Right lobe of liver (tissue), 6 donors: ENCODE measurements at places on chromosomes 6 and 20. TPM values are rescaled to one million over a fixed set of nuclear protein-coding genes. Genes with fewer than 3 reads are reported as not detected.

- H3K4me1 ChIP-seq = no peaks in the 10 kb centered on the region
- H3K27me3 ChIP-seq = no peaks in the 10 kb centered on the region
- no peak for DNase-seq
- H3K36me3 ChIP-seq = no peaks in the 10 kb centered on the region
- H3K4me3 ChIP-seq = no peak overlapping the region
Measured at GRCh38 chr6:159941286-159942113, 27.4 kb upstream of the IGF2R start.

SLC17A3 gene
- 9.5 TPM for total RNA-seq

- no peak for DNase-seq
- no peak overlapping the region for H3K27ac ChIP-seq
- no peaks in the 10 kb centered on the region for H3K4me1 ChIP-seq
- no peaks in the 10 kb centered on the region for H3K27me3 ChIP-seq
- no peak overlapping the region for H3K4me3 ChIP-seq
- H3K36me3 ChIP-seq = no peaks in the 10 kb centered on the region
Measured at GRCh38 chr6:8865451-8865850, 430.1 kb upstream of the SLC35B3 start.

CGAS gene
- total RNA-seq = 0.98 TPM

MEP1A gene
- total RNA-seq = not detected

- H3K4me1 ChIP-seq = no peaks in the 10 kb centered on the region
- no peaks in the 10 kb centered on the region for H3K36me3 ChIP-seq
- DNase-seq = no peak
Measured at GRCh38 chr6:142238881-142239280, 62.9 kb upstream of the ADGRG6 start.

SIRPD gene
- total RNA-seq = not detected

PDE10A gene
- total RNA-seq = 0.48 TPM

- no peak overlapping the region for H3K27ac ChIP-seq
- no peaks in the 10 kb centered on the region for H3K27me3 ChIP-seq
- no peaks in the 10 kb centered on the region for H3K36me3 ChIP-seq
Measured at GRCh38 chr20:59359906-59360725, 59.7 kb downstream of the EDN3 start.

- no peak overlapping the region for H3K27ac ChIP-seq
- H3K36me3 ChIP-seq = no peaks in the 10 kb centered on the region
- no peaks in the 10 kb centered on the region for H3K27me3 ChIP-seq
Measured at GRCh38 chr6:87150406-87150805, 5.0 kb upstream of the ZNF292 start.

ZNF184 gene
- 1.7 TPM for total RNA-seq

HFE gene
- 20.7 TPM for total RNA-seq

ULBP1 gene
- total RNA-seq = 0.07 TPM

ZNF831 gene
- total RNA-seq = 0.04 TPM

DNA sequence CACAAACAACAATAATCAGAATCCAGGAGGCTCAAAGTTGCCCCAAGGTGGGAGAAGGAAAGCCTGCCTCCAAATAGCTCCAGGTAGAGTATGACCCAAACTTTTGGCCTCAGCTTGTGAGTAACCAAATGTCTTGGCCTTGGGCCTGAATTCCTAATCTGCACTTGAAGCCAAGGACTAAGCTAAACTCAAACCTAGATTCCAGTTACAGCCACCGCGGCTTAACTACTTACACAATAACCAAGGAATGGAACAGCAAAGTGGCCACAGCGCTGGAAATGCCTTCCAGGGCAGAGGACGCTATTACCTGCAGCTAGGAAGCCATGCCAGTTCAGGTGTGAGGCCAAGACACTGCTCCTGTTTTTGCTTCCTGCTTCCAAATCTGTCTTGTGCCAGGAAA lies 4.6 kb downstream of the NINL start:
- no peaks in the 10 kb centered on the region for H3K27me3 ChIP-seq
- no peaks in the 10 kb centered on the region for H3K4me1 ChIP-seq
- H3K4me3 ChIP-seq = no peak overlapping the region
- DNase-seq = no peak
- H3K36me3 ChIP-seq = no peaks in the 10 kb centered on the region
- no peak overlapping the region for H3K27ac ChIP-seq

DNA sequence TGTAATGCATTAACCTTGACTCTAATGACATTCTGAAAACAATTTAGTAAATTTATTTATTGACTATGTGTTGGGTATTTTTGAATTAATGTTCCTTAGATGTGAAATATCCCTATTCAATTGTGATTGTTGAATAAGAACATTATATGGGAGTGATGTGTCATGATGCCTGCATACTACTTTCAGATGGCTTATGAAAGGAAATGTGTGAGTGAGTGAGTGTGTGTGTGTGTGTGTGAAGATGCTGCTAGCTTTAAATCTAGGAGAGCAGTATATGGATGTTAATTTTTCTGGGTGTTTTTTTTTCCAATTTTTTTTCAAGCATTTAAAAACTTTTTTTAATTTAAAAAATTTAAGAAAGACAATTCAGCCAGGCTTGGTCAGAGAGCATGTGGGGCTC lies 32.5 kb upstream of the NT5E start:
- no peak overlapping the region for H3K27ac ChIP-seq
- no peaks in the 10 kb centered on the region for H3K27me3 ChIP-seq
- no peaks in the 10 kb centered on the region for H3K4me1 ChIP-seq
- no peaks in the 10 kb centered on the region for H3K36me3 ChIP-seq
- DNase-seq = no peak

GRCh38 chr6:130765181-130765727 lies 62.0 kb upstream of the SMLR1 start:
- H3K27ac ChIP-seq = no peak overlapping the region
- no peak for DNase-seq
- no peak overlapping the region for H3K4me3 ChIP-seq

- no peak overlapping the region for H3K27ac ChIP-seq
- no peaks in the 10 kb centered on the region for H3K36me3 ChIP-seq
- peak; percentile 37 for DNase-seq
- H3K4me3 ChIP-seq = no peak overlapping the region
Measured at GRCh38 chr20:63314015-63314471, 21.1 kb downstream of the COL20A1 start.

GRCh38 chr20:13029687-13030375 lies 21.1 kb downstream of the SPTLC3 start:
- H3K27me3 ChIP-seq = no peaks in the 10 kb centered on the region
- no peaks in the 10 kb centered on the region for H3K36me3 ChIP-seq
- no peak for DNase-seq

GRCh38 chr6:51936531-51937290 lies 150.7 kb downstream of the PKHD1 start:
- DNase-seq = no peak
- H3K27ac ChIP-seq = no peak overlapping the region
- no peaks in the 10 kb centered on the region for H3K27me3 ChIP-seq
- H3K4me3 ChIP-seq = no peak overlapping the region

DNA sequence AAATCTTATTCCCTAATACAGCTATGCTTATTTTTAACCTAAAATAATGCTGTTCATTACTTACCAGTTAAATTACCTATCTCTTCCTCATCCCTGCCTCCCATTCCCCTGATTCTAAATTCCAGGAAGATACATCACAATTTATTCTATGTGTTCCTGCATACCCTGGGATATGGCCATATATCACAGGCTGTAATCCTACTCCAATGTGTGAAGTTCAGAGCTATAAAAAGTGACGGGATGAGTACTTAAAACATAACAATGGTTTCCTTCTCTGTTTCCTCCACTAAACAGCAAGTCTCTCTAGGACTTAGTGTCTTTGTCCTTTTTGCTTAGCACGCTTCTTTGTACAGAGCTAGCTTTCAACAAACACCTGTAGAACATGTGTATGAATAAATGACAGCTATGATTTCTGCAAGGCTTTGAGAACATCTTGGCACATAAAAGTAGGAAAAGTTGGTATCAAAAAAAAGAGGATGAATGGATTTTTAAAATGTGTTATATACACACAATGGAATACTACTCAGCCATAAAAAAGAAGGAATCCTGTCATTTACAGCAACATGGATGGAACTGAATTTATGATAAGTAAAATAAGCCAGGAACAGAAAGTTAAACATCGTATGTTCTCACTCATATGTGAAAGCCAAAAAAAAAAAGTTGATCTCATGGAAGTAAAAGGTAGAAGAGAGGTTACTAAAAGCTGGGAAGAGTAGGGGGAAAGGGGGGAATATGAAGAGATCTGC lies 45.8 kb downstream of the SESN1 start:
- H3K27ac ChIP-seq = no peak overlapping the region
- no peaks in the 10 kb centered on the region for H3K36me3 ChIP-seq
- H3K27me3 ChIP-seq = no peaks in the 10 kb centered on the region
- H3K4me3 ChIP-seq = no peak overlapping the region
- no peak for DNase-seq
- H3K4me1 ChIP-seq = no peaks in the 10 kb centered on the region

GRCh38 chr20:59217173-59217572 lies 53.6 kb downstream of the ZNF831 start:
- no peaks in the 10 kb centered on the region for H3K36me3 ChIP-seq
- H3K27me3 ChIP-seq = peaks cover 10% of the 10 kb centered on the region
- no peak overlapping the region for H3K4me3 ChIP-seq
- no peak for DNase-seq

DNA sequence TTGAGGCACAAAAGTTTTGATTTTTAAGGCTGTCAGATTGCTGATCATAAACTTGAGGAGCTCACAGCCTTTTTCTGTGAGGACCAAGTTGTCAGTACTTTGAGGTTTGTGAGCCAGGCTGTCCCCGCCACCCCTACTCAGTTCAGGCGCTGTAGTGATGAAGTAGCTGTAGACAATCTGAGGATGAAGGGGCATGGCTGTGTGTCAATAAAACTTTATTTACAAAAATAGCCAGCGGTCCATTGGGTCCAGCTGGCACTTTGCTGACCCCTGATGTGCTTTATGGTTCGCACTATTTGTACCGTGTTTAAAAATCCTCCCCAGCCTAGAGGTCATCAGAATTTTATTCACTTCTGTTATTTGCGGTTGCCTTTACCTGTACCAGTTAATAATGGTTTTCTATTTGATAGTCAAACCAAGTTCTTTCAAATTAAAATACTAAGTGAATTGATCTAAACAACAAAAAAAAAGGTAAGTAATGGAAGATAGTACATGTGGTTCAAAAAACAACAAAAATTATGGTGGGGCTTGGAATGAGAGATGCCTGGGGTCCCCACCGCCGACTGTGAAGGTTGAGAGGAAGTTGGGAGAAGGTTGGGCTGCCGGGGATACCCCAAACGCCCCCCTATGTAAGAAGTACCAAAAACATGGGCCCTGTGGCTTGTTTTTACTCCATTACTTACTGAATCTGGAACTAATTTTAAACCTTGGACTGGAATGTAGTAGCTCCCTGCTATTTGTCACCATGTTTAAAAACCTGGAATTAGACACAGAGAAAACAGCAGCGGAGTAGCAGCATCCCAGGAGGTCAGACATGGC lies 123.6 kb downstream of the SYCP2 start:
- DNase-seq = no peak
- H3K4me3 ChIP-seq = no peak overlapping the region
- no peaks in the 10 kb centered on the region for H3K27me3 ChIP-seq

DNA sequence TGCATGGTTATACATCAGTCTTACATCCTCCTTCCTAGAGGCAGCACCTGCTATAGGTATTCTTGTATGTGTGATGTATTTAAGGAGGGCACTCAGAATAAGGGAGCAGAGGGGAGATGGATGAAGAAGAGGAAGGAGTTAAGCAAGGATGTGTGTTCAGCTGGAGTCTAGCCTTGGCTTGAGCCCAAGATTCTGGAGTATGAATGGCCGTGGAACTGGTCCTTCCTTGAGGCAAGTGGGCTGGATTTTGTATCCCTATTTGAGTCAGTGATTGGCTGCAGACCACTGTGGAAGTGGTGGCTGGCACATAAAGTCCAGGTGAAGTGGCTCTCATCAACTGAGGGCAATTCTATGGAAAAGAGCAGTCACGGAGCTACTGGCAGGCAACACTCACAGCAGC lies 112.0 kb upstream of the RNF24 start:
- H3K4me3 ChIP-seq = no peak overlapping the region
- H3K4me1 ChIP-seq = no peaks in the 10 kb centered on the region
- H3K36me3 ChIP-seq = no peaks in the 10 kb centered on the region
- no peaks in the 10 kb centered on the region for H3K27me3 ChIP-seq
- no peak for DNase-seq

DNA sequence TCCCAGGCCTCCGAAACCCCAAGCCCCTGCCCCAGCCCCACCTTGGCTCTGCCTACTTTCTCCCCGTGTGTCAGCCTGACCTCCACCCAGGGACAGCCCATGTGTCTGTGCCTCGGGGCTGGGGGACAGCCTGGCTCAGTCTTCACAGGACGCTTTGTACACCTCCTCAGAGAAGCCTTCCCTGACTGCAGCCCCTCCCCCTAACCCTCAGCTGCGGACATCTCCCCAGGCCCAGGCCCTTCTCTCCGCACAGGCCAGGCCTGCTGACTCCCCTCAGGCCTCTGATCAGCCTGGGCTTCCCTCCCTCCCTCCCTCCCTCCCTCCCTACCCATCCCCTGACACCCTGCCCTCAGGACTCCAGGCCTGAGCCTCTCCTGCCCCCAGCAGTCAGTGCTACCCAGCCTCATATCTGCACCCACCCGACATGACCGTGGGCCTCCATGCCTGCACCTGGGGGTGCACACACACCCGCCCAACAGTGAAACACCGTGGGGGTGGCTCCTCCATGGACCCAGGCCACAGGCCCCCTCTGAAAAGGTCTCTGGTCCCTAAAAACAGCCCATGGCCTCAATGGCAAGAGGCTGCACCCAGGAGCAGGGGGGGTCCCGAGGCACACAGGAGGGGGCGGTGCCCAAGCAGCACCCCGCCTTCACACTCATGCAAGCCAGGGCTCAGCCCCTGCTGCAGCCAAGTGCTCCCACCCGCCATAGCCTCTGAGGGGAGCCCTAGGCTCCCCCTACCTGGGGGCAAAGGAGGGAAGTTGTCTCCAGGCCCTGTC lies 12.9 kb downstream of the LAMA5 start:
- H3K27me3 ChIP-seq = no peaks in the 10 kb centered on the region
- H3K4me1 ChIP-seq = peaks cover 14% of the 10 kb centered on the region
- H3K4me3 ChIP-seq = no peak overlapping the region
- H3K27ac ChIP-seq = peak overlapping the region; percentile 78

DNA sequence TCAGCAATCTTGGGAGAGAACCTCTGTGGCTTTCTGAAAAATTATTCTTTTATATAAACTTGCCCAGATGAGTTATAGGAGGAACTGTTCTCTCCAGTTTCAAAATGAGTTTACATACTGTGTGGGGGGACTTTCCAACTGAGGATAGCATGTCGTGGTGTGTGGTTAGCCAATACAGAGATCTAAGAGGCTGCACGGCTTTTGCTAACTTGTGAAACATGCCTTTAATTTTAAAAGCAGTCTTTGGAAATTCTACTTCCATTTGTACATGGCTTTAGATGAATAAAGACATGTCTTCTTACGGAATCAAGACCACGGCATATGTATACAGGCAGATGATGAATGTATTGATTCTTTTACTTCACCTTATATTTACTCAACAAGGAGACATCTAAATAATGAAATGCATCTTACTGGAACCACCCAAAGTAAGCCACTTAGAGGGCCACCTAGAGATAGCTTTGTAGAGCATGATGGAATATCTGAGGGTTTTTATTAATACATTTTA lies 39.8 kb downstream of the HIVEP1 start:
- H3K36me3 ChIP-seq = no peaks in the 10 kb centered on the region
- no peaks in the 10 kb centered on the region for H3K4me1 ChIP-seq
- H3K27me3 ChIP-seq = no peaks in the 10 kb centered on the region
- no peak overlapping the region for H3K4me3 ChIP-seq
